ENCODE measurements at places on chromosomes 12 and 14.

DNA sequence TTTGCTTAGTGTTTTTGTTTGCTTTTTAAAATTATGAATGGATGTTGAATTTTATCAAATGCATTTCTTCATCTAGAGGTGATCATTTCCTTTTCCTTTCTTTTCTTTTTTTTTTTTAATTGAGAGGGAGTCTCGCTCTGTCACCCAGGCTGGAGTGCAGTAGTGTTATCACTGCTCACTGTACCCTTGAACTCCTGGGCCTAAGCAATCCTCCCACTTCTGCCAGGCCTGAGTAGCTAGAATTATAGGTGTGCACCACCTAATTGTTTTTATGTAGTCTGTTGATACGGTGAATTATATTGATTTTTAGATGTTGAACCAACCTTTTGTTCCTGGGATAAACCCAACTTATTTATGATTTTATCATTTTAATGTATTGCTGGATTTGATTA, 1.5 kb upstream of the CDKL1 start:
- DNase-seq: no peak

GRCh38 chr14:105086833-105087307, 21.6 kb upstream of the GPR132 start:
- peak; percentile 46 for DNase-seq

DNA sequence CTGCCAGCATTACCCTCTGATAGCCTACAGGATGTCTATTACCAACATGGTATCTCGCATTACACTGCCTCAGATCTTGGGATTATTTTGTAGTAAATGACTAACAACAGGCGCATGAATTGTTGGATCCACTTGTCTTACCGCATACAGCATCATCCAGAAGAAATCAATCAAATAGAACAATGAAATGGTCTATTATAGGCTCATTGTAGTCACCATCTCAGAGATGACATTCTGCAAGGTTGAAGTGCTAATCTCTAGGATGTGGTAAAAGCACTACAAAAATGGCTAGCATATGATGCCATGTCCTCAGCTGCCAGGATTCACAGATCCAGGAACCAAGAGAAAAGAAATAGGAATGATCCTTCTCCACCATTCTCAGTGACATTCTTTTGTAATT, 52.0 kb downstream of the WASHC3 start:
- DNase-seq: no peak

GRCh38 chr12:50181691-50182090, 14.5 kb upstream of the CERS5 start:
- no peak for DNase-seq

GRCh38 chr12:127767656-127768055, 499.3 kb upstream of the TMEM132C start:
- DNase-seq: no peak

DNA sequence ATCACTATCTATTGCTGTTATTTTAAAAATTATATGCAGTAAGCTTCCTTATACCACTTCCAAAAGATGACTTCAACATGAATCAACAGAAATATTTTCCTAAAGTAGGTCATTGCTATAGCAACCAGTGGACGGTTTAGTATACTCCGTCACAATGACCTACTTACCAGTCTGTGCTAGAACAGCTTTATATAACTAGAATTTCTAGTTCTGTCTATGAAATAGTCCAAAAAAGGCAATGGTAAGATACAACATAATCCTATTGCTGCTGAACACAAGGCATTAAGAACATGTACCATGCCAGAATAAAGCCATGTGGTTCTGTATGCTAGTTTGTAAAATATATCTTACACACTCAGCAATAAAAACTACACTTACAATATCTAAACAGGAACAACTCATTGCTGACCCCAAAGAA, 40.7 kb upstream of the MTERF2 start:
- no peak for DNase-seq

- DNase-seq: no peak
These were observed 4.1 kb downstream of the CDKN1B start for GRCh38 chr12:12721176-12721751.

GRCh38 chr14:52700701-52701172, 5.4 kb upstream of the ERO1A start:
- DNase-seq: no peak

DNA sequence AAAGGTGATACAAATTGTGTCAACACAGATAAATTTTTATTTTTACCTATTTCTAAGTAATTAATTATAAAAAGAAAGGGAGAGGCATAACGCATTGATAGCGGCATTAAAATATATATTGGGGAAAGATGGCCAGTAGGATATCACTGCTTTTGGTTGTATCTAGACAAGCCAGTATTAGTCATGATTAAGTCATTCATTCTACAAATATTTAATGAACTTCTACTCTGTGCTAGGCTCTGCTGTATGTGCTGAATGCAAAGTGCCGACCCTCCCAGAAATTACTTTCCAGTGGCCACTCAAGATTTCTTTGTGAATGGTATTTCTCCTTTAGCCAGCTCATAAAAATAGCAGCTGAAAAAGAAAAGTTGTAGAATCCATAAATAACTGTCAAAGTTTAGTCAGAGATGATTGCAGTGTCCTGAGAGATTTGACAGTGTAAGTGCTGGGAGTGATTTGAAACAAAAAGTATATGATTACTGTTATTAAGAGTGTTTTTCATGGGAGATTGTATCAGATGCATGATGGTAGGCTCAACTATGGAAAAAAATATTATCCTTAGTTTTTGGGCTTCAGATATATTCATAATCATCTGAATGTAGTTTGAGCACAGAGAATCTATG, 133.2 kb downstream of the MGAT4C start:
- DNase-seq: no peak

- DNase-seq: no peak
These were observed 1213.6 kb downstream of the GALC start for GRCh38 chr14:86779416-86779815.

- no peak for DNase-seq
These were observed 27.3 kb upstream of the TBC1D30 start for GRCh38 chr12:64797156-64797555.

DNA sequence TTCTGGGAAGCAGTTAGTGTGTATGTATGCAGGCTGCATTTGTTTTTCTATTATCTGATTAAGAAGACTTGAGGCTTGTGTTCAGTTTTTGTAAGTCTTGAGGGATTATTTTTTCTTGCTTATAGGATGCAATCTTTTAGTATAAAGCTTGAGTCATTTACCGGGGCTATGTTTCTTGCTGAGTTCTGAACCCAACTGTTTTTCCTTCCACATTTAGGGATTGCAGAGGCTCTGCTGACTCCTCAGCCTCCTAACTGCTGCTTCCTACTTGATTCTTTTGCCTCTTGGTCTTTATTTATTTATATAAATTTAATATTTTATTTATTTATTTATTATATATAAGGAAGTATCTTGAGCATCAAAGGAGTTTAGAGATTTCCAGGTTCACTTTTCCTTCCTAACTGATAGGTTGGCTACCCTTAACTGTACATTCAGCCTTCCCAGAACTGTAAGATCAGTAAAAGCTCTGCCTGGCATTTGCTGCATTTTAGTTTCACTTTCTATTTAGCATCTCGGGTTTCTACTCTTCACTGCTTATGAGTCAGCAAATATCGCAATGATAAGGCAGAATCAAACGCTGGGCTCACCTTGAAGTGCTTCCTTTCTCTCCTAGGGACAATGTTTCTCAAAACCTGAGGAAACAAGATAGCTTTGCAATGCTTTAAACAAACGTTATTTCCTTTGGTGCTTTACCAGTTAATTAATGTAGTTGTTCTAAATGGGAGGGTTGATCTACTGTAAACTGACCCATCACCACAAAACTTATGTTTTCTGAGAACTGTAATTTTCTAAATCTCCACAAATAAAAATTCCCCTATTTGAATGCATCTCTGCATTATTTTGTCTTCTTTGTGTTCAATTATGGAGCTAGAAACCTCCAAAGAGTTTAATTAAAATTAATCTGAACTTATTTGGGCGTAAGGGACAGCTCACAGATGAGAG, 1183.7 kb upstream of the TMEM132C start:
- no peak for DNase-seq

DNA sequence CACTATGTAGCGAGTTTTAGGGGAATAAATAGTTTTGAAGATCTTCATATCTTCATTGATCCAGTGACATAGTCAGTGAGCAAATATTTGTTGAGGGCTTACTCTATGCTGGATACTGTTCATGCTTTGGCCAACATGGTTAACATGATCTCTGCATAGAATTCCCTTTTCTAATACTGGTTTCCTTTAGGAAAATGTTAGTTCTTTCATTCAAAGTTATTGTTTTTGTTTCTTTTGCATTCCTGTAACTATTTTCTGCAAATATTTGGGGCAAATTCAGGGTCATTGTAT, 226.5 kb downstream of the C12orf50 start:
- DNase-seq: no peak

GRCh38 chr12:132044661-132045412, 95.1 kb downstream of the EP400 start:
- no peak for DNase-seq

Measured in head of caudate nucleus (tissue), 42 donors.